ENCODE measurements at places on chromosomes 5 and 9. TPM values are rescaled to one million over a fixed set of nuclear protein-coding genes. Genes with fewer than 3 reads are reported as not detected.

DNA sequence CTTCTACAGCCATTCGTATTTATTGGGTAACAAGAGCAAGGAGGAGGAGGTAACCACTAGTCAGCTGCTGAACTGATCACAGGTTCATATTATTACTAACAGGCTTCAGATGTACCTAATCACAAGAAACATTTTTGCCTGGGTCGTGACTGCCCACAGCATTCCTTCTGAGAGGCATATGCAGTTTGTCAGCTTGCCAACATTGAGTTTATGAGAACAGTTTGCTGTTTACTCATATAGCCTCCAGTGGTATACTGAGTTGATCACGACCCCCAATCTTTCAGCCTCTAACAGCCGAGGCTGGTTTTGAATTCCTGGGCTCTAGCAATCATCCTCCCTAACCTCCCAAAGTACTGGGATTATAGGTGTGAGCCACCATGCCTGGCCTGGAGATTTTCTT is 693.6 kb downstream of the TLE1 start:
- DNase-seq: no peak

DNA sequence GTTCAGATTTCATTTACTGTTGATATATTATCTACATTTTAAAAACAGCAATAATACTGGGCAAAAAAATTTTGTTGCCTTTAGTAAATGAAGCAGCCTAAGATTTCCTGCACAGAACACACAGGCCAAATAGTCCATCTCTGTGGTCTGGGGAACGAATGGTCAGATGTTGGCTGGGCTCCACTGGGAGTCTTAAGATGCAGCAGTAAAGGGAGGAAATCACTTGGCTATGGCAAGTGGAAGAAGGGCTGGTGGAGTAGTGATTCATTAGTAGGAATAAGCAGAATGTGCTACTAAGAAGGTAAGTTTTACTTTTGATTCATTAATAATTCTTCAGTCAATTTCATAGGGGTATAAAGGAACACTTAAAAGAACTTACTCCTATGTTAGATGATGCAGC is 91.1 kb upstream of the ARRDC3 start:
- DNase-seq: no peak

DNA sequence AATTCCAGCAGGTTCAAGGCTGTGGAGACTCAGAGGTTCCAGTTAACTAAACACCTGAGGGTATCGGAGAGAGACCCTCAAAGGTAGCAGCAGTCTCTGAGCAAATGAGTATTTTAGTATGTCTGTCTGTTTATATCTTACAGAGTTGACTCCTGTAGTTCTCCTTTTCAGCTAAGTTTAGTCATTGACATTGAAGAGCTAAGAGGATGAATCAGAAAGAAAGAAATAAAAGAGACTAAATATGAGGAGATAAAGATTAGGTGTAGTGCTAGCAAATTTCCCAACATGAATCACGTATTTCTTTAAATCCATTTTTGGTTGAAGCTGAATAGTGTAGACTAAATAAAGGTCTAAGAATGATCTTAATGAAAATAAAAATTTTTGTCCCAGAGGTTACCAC is 474.0 kb upstream of the RGMB start:
- DNase-seq: no peak

- DNase-seq: no peak
Measured at GRCh38 chr5:13945271-13945670, 783 bp upstream of the DNAH5 start.

DNA sequence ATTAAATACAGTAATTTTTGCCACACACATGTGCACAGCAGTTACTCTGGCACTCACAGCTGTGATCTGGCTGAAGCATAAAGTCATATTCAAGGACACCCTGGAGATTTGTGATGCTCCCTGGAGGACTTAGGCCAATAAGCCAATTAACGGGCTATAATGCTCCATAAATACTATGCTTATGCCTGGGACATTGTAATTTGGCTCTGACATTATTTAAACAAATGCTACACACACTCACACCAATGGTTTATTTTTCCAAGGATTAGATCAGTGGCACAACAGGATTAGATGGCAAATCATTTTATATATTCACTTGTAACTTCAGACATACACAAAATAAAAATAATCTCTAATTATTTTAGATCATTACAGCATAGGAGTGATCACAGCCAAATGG is 111.2 kb downstream of the LMNB1 start:
- DNase-seq: no peak

GRCh38 chr5:159206818-159207217 is 2.5 kb downstream of the RNF145 start:
- DNase-seq: no peak

GRCh38 chr5:178131446-178131996 is 707 bp downstream of the RMND5B start:
- no peak for DNase-seq

GRCh38 chr5:93022796-93023447 is 558.1 kb downstream of the NR2F1-AS1 start:
- DNase-seq: no peak

DNA sequence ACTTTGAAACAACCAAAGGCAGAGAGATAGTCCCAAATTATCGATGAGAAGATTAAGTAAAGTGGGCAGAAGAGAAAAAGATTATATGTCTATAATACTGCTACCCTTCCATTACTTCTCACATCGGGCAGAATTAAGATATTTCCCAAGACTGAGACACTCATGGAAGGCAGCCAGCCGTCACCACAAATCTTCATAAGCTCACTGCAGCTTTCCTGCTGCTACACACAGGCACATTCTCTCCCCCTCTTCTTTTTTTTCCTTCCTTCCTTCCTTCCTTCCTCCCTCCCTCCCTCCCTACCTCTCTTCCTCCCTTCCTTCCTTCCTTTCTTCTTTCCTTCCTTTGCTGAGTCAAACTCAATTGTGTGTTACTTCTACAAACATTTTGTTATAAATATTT is 58.7 kb upstream of the SPATA31C2 start:
- DNase-seq: no peak

- DNase-seq: no peak
Measured at GRCh38 chr9:7226007-7226640, 468.4 kb downstream of the KDM4C start.

- DNase-seq: no peak
Measured at GRCh38 chr9:21777701-21778100, 24.7 kb upstream of the MTAP start.

GRCh38 chr9:76558465-76558864 is 99.5 kb downstream of the GCNT1 start:
- no peak for DNase-seq

DNA sequence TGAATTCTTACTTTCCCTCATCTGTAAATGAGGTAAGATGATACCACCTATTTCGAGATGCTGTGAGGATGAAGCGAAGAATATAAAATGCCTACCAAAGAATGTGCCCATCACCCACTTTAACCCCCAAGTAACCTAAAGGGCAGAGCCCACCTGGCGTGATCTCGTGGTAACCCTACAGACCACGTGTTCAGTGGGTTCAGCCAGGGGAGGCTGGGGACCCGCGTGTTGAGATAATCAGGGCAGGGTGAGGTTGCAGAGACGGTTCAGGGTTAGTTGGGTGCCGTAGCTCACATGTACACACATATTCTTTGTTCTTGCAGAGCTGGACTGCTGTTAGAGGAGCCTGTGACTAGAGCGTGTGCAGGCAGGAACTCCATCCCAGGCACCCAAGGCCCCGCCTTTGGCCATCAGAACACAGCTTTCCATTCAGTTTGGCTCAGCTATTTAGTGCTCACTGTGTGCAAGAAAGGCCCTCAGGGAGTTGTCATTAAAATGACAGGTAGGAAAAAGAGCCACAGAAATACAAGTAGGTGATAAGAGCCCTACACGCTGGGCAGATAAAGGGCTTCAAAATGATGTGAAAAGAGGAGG is 56.5 kb upstream of the HAND1 start:
- no peak for DNase-seq

DNA sequence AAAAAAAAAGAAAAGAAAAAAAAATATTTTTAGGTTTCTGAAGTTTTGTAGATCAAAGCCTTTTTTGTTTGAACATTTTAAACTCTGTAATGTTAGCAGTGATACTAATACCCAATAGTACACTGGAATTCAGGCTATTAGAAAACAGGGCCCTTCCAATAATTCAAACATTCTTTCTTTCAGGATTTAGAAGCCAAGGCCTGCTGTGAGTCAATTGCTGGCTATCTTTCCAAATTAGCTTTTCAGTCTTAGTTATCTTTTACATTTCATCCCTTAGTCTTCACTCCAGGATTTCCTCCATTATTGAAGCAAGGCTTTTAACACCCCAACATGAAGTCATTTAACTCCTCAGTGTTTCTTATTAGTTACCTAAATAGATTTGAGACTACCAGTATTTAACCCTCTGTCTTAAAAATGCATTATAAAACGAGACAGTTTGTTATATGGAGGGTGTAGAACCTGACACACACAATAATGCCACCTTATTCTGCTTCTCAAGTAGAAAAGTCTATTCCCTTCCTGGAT is 951.9 kb upstream of the DMAC1 start:
- DNase-seq: no peak

DNA sequence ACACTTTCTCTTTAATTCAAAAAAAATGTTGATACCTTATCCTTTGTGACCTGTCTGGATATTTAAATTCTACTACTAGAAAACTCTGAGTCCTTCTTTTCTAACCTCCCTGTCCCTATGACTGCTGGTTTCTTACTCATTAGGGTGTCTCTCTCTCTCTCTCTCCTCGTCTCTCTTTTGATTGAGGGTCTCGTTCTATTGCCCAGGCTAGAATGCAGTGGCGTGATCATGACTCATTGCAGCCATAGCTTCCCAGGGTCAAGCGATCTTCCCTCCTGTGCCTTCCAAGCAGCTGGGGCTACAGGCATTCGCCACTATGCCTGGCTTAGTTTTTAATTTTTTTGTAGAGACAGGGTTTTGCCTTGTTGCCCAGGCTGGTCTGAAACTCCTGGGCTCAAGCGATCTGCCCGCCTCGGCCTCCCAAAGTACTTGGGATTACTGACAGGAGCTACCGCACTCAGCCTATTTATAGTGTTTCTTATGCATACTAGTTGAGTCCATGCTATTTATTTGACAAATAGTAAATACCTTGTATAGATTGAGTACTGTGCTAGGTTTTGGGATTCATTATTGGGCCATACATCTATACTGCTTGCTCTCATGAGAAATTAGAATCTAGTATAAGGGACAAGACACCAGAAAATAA is 61.9 kb downstream of the NSD1 start:
- no peak for DNase-seq

GRCh38 chr5:150809363-150809762 is 30.8 kb downstream of the SMIM3 start:
- DNase-seq: no peak

DNA sequence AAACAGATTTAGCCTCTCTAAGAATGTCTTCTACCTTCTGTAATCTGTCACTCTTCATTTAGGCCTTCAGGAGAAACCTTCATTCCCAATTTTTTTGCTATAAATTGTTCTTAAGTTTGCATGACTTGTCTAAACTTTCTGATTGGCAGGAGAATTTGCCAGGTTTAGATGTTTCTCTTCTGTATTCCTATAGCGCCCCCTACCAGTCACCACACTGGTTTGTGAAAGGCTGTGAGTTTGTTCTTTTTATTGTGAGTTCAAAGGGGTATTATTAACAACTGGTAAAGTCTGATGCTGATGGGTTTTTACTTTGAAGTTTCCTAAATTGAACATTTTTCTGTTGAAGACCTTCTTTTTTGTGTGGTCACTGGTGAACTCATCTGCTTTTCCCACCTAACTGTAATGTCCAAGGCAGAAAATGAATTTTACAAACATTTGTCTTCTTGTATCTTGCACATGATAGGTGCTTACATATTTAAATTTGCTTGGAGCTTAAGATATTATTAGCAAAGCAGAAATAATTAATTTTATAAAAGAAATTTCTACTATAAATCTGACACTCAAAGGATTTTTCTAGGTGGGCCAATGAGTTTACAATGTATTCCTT is 18.4 kb upstream of the F2RL2 start:
- DNase-seq: peak; percentile 56

DNA sequence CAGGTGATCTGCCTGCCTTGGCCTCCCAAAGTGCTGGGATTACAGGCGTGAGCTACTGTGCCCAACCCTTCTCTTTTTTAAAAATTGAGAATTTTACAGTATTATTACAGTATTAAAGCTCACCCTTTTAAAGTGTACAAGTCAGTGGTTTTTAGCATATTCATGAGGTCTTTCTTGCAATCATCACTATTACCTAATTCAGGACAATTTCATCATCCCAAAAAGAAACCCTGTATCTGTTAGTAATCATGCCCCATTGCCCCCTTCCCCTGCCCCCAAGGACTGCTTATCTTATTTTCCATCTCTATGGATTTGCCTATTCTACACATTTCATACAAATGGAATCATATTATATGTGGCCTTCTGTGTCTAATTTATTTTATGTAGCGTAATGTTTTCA is 22.6 kb upstream of the MEGF9 start:
- no peak for DNase-seq

- DNase-seq: no peak
Measured at GRCh38 chr9:72431036-72431435, 66.0 kb upstream of the ZFAND5 start.

GRCh38 chr5:61820836-61821235 is 485.2 kb upstream of the KIF2A start:
- DNase-seq: no peak

DNA sequence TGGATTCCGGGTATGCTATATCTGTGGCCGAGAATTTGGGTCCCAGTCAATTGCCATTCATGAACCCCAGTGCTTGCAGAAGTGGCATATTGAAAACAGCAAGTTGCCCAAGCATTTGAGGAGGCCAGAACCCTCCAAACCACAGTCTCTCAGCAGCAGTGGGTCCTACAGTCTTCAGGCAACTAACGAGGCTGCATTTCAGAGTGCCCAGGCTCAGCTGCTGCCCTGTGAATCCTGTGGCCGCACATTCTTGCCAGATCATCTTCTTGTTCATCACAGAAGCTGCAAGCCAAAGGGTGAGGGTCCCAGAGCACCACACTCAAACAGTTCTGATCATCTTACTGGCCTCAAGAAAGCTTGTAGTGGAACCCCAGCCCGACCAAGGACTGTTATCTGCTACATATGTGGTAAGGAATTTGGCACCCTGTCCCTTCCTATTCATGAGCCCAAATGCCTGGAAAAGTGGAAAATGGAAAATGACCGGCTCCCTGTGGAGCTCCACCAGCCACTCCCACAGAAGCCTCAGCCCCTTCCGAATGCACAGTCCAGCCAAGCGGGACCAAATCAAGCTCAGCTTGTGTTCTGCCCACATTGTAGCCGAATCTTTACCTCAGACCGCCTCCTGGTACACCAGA is 23.0 kb downstream of the ZNF474 start:
- no peak for DNase-seq

GRCh38 chr9:81898851-81899250 is 29.4 kb upstream of the SPATA31D4 start:
- DNase-seq: no peak

Gene LEAP2
- total RNA-seq: 2.3 TPM

Gene LCN2
- 1.7 TPM for total RNA-seq

Gene SYNPO
- 33.4 TPM for total RNA-seq

Gene BTNL8
- 8.8 TPM for total RNA-seq

Gene MLLT3
- total RNA-seq: 8.8 TPM

Gene MVB12B
- total RNA-seq: 14.1 TPM

Gene GALT
- total RNA-seq: 53.3 TPM

Gene NUTM2G
- total RNA-seq: not detected

Gene DOCK2
- total RNA-seq: 55.6 TPM

Gene WWC1
- total RNA-seq: 12.2 TPM

Gene SPINK13
- not detected for total RNA-seq

Gene FXN
- 7.2 TPM for total RNA-seq
